ENCODE measurements at places on chromosomes 12 and 14. TPM values are rescaled to one million over a fixed set of nuclear protein-coding genes. Genes with fewer than 3 reads are reported as not detected.

Gene IGFBP6
- total RNA-seq = 206 TPM

Gene ARHGDIB
- 1.4 TPM for total RNA-seq

Gene PPM1H
- total RNA-seq = 8.0 TPM

Gene SLC17A8
- total RNA-seq = not detected

Gene RNF212B
- total RNA-seq = not detected

Gene CLEC4C
- not detected for total RNA-seq

Gene TOMM20L
- total RNA-seq = not detected

Gene TAC3
- not detected for total RNA-seq

Gene TNFAIP2
- 349 TPM for total RNA-seq

Gene ATG101
- total RNA-seq = 74.0 TPM

Gene KCNC2
- not detected for total RNA-seq

Gene HOXC6
- total RNA-seq = 5.4 TPM

Gene RIPK3
- total RNA-seq = not detected

Gene BMP4
- total RNA-seq = 3.3 TPM

Gene SDSL
- total RNA-seq = 22.0 TPM

Gene IFNG-AS1
- not detected for total RNA-seq

Gene STAC3
- total RNA-seq = 0.27 TPM

Gene SEL1L
- 16.5 TPM for total RNA-seq

Gene CCDC38
- 0.07 TPM for total RNA-seq

Gene COCH
- total RNA-seq = 24.8 TPM

Gene CATSPERB
- not detected for total RNA-seq

Gene FOXN4
- total RNA-seq = not detected

Gene EML1
- 43.3 TPM for total RNA-seq

Gene RAD9B
- total RNA-seq = 0.11 TPM

Gene C12orf56
- total RNA-seq = not detected

Gene PPP4R4
- total RNA-seq = 0.27 TPM

Gene SLC10A1
- not detected for total RNA-seq

Gene LIN7A
- 0.42 TPM for total RNA-seq

Gene KCNJ8
- 0.34 TPM for total RNA-seq

Gene DICER1
- 20.4 TPM for total RNA-seq

Gene PTCSC3
- total RNA-seq = not detected

Gene GALNT8
- total RNA-seq = not detected

Gene HOXC12
- total RNA-seq = not detected

Gene CFAP251
- total RNA-seq = 0.85 TPM

Gene ESR2
- total RNA-seq = 0.03 TPM

Gene TCL1B
- not detected for total RNA-seq

Gene DTX3
- 18.8 TPM for total RNA-seq

Gene KERA
- total RNA-seq = not detected

Gene NR1H4
- not detected for total RNA-seq

Gene BIN2
- 0.13 TPM for total RNA-seq

Gene LRRC43
- total RNA-seq = 0.27 TPM

Gene OR4M1
- not detected for total RNA-seq

Gene USP44
- total RNA-seq = not detected

Gene AHNAK2
- total RNA-seq = 214 TPM

Gene ATXN3
- 40.5 TPM for total RNA-seq
